ENCODE measurements at places on chromosomes 2 and 18.

DNA sequence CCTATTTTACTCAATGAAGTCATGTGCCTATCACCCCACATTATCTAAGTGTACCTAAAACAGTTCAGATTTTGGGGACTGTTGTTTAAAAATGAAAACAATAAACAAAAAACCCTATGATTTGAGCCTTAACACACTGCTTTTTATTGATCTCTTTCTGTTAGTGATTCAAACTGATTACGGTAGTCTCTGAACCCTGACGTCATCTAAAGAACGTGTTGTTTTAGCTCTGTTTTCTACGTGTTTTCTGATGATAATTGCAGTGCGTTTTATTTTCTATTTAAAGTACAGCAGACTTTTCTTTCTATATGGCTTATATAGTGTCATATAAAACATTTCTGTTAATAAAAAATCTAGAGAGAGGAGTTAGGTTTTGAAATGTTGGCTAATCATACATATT is 93.9 kb upstream of the FAM237A start:
- H3K27me3 ChIP-seq, result no peaks in the 10 kb centered on the region
- H3K27ac ChIP-seq, result no peak overlapping the region
- DNase-seq, result no peak

DNA sequence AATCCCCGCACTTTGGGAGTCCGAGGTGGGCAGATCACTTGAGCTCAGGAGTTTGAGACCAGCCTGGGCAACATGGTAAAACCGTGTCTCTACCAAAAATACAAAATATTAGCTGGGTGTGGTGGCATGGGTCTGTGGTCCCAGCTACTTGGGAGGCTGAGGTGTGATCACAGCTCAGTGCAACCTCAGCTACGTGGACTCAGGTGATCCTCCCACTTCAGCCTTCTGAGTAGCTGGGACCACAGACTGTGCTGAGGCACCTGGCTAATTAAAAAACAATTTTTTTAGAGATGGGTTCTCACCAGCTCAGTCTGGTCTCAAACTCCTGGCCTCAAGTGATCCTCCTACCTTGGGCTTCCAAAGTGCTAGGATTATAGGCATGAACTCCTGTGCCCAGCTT is 23.4 kb downstream of the ANKRD12 start:
- H3K36me3 ChIP-seq, result peaks cover 12% of the 10 kb centered on the region
- H3K4me1 ChIP-seq, result peaks cover 80% of the 10 kb centered on the region
- no peak overlapping the region for H3K27ac ChIP-seq
- DNase-seq, result peak; percentile 29

DNA sequence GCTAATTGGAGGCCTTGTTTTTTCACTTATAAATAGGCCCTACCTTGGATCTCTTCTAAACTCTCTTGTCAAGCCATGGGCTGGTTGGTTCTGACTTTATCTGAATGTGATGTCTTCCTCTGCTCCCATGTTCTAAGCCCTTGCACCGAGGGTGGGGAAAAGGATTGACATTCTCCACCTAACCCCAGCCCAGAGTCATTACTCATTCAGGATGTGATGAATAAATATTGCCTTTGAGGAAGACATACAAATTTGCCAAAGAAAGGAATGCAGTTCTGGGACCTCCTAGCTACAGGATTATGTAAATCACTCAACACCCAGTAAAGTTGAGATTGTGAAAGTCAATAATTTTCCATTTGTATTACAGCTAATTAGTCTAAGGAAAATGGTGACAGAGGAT is 142.1 kb upstream of the LYPD6 start:
- H3K27me3 ChIP-seq, result no peaks in the 10 kb centered on the region
- H3K27ac ChIP-seq, result no peak overlapping the region
- no peak overlapping the region for H3K4me3 ChIP-seq
- H3K4me1 ChIP-seq, result no peaks in the 10 kb centered on the region
- H3K36me3 ChIP-seq, result no peaks in the 10 kb centered on the region
- DNase-seq, result no peak

DNA sequence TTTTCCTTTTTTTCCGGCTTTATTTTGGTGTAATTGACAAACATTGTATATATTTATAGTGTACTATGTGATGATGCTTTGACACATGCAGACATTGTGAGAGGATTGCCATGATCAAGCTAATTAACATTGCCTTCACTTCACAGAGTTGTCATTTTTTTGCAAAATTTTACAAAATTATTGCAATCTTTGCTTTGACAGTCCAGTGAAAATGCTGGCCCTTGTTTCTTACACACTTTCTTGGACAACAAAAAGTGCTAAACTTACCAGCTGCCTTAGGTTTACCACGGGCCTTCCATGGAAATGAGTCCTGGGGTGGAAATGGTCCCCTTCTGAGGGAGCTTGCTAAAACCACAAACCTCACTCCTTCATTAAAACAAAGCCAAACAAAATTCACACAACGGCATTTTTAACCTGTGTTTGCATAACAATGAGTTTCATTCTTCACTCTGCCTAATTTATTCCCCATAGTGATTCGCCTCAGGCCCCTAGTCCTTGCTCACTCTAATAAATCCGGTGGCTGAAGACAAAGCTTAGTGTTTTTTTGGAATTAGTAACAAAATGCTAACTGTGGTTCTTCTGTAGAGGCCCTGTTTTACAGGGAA is 32.2 kb downstream of the LINC00305 start:
- no peaks in the 10 kb centered on the region for H3K4me1 ChIP-seq
- DNase-seq, result no peak
- peaks cover 2% of the 10 kb centered on the region for H3K27me3 ChIP-seq
- H3K36me3 ChIP-seq, result no peaks in the 10 kb centered on the region
- H3K27ac ChIP-seq, result no peak overlapping the region
- no peak overlapping the region for H3K4me3 ChIP-seq

GRCh38 chr2:205556357-205556756 is 125.9 kb upstream of the NRP2 start:
- H3K27ac ChIP-seq, result no peak overlapping the region
- no peak overlapping the region for H3K4me3 ChIP-seq
- no peaks in the 10 kb centered on the region for H3K27me3 ChIP-seq
- H3K36me3 ChIP-seq, result no peaks in the 10 kb centered on the region
